Large intestine (tissue), 12 donors: ENCODE measurements at places on chromosomes 6 and 20.
A peak's percentile ranks its signal among the peaks of the same experiment; 100 is the strongest.

DNA sequence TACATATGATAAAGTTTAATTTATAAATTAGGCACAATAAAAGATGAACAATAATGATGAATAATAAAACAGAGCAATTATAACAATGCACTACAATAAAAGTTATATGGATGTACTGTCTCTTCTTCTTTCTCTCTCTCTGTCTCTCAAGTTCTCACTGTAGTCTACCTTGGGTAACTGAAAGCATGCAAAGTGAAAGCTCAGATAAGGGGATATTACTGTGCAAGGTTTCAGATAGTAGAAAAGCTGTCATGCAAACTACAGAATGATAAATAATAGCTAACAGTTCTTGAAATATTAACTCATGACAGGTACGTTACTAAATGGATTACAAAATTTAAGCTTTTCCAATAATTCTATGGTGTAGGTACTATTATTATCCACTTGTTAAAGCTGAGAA is 311.9 kb upstream of the PRDM1 start:
- DNase-seq, result no peak

DNA sequence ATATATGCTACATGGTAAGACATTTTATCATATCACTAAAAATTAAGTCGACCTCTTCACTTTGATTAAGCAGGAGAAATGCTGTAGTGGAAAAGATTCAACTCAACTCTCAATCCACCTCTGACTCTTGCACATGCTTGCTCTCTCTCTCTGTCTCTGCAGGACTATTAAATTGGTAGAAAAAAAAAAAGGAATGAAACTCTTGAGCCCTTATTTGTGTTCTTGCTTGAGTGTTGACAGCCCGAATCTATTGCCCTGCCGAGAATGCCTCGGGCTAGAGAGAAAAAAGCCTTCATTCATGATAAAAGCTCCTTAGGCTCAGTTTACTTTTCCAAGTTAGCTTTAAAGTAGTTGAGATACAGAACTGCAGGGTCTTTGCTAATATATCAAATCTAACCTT is 722.2 kb downstream of the PRKN start:
- DNase-seq, result no peak

DNA sequence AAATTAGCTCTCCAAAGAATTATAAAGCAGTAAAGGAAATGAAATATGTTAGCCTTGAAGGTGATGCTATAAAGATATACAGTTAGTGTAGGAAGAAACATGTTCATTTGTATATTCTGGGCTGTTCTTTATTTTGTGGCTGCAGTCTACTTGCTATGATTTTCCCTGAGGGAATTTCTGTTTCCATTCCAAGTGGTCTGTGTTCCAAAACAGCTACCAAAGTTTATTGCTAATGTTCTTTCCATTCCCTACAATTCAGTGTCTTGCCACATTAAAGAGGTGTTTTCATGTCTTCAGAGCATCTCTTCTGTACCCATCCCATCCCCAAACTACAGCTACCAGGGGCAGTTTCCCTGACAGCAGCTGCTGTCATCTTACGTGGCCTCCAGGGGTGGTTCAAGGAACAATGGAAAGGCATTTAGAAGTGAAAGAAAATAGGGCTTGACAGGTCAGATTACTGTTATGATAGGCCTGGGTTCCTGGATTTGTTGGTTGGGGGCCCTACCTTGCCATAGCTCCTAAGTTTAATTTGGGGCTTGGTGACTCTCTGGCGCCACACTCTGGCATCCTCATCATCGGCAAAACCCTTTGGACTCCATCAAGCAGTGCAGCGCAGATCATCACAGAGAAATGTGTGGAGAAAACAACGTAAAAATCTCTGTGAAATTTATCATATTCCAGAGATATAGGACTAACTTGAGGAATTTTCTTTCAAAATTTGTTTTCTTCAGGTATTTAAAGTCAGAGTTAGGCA is 33.8 kb upstream of the AIG1 start:
- no peak for DNase-seq

- DNase-seq, result no peak
Observed at GRCh38 chr6:14067656-14068055, 49.9 kb upstream of the CD83 start.

DNA sequence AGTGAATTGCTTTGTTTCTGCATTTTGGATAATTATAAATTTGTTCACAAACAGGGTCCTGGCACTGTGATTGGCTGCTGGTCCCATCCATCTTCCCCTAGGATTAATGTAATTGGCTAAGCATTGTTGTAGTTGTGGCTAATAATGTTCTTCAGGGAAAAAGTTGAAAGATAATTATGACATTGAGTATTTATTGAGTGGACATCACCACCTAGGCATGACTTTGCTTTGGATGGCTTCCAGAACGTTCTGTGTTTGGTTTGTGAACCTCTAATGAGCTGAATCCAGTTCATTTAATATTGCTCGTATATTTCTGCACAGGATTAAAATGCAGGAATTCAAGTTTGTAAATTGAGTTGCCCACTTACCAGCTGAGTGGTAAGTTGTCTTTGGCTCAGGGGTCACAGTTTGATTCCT is 55.1 kb downstream of the ARID1B start:
- DNase-seq, result no peak

DNA sequence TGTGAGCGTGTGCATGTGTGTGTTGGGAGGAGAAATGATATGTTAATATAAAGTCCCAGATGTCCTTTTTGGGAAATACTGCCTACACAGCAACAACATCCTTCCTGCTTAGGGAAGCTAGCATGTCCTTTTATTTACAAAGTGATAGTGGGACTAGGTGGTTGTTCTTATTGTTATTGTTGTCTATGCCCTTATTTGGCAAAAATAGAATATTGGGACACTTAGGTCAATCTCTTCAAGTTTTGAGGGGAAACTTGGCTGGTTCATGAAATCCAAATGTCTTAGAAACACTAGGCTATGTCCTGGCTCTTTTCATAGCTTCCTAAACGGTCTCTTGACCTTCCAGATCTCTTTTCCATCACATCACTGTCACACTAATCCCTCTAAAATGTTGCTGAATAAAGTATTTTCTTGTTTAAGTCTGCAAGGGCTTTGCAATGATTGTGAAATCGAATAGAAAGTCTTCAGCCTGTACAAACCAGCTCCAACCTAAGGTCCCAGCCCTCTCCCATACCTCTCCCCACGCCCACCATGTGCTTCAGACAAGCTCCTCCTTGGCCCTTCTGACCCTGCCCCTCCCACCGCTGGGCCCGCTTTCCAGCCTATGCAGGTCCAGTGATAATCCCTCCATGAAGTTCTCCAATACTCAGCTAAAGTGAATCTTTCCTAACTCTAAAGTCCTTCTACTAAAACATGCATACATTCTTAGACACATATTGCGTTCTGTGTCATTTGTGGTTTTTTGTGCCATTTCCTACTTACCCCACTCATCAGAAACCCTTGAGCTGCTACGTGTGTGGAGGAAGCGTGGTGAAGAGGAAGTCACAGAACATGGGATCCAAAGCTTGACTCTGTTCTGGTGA is 205.1 kb downstream of the LY86 start:
- no peak for DNase-seq

DNA sequence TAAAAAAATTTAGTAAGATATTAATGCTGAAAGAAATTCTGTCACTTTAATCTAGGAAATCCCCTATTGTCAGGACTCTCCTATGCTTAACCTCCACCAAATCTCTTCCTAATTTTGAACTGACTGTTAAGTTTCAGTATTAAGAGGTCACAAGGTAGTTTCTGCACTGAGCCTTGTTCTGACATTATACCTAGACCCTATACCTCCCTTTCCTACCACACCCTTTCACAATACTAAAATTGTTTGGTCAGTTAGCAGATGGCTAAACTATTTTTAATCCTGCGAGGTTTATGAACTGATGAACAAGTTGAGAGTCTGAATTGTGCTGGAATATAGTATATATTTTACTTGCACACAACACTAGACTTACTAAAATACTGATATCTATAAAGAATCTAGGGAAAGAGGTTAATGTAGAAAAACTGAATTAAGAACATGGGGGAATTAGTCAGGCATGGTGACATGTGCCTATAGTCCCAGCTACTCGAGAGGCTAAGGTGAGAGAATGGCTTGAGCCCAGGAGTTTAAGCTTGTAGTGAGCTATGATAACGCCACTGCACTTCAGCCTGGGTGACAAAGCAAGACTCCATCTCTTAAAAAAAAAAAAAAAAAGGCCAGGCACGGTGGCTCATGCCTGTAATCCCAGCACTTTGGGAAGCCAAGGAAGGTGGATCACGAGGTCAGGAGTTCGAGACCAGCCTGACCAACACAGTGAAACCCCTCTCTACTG is 51.5 kb downstream of the HBS1L start:
- no peak for DNase-seq

GRCh38 chr6:42028234-42029061 is 21.9 kb upstream of the TAF8 start:
- DNase-seq, result no peak

DNA sequence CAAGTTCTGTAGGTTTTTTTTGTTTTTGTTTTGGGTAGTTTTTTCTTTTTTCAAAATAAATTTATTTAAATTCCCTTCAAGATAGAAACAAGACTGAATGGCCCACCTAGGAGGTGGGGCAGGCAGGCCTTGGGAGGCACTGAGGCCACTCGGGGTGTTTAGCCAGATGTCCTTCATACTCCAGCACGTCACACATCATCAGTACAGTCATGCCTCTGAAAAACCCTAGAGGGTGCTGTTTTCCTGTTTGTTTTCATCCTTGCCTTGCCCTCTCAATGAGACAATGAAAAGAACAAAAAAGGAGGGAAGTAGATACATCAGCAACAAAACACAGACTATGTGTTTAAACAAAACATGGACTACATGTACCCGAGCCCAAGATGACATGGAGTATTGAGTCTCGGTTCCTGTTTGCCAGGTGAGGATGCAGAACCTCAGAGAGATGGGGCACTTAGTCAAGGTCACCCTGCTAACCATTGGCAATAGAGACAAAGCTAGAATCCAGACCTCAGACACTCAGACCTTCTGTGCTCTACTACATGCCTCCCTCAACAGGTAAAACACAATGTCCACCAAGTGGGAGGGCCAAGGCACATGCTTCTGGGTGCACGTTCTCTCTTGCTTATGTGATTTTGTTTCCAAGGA is 26.8 kb upstream of the CLIC5 start:
- peak; percentile 69 for DNase-seq

- DNase-seq, result no peak
Observed at GRCh38 chr6:165961233-165961632, 206.4 kb downstream of the TBXT start.

GRCh38 chr6:170135821-170136471 is 154.9 kb downstream of the DLL1 start:
- no peak for DNase-seq

DNA sequence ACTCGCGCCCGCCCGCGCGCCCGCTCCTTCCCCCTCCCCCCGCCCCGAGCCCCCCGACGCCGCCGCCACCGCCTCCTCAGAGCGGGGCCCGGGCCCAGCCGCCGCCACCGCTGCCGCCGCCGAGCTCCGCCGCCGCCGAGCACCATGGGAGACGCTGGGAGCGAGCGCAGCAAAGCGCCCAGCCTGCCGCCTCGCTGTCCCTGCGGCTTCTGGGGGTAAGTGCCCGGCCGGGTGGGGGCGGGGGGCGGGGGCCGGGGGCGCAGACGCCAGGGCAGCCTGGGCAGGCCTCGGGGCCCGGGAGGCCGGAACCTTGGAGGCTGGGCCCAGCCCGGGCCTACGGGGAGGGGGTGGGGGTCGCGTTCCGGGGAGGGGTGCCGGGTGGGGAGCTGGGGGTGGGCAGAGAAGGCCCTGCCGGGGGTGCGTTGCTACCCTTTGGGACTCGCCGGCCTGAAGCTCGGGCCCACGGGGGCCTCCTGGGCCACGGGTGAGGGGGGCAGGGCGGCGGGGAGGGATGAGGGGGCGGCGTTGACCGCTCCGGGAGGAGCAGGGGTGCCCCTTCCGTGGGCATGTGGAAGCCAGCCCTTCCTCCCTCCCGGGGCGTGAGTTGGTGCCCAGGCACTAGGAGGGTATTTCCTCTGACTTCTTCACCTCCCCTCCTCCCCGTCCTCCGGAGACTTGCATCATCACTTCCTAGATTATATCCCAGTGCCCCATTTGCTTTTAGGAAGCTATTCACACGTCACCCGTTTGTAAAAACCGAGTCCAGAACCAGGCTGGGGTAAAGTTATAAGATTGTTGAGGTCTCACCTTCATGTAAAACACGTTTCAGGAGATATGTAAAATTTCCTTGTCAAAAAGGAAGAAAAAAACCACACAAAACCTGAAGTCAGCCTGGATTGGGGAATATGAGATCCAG is 533 bp downstream of the ZFAND3 start:
- DNase-seq, result peak; percentile 79

GRCh38 chr6:33088258-33088930 is 12.6 kb downstream of the HLA-DPB1 start:
- DNase-seq, result no peak

DNA sequence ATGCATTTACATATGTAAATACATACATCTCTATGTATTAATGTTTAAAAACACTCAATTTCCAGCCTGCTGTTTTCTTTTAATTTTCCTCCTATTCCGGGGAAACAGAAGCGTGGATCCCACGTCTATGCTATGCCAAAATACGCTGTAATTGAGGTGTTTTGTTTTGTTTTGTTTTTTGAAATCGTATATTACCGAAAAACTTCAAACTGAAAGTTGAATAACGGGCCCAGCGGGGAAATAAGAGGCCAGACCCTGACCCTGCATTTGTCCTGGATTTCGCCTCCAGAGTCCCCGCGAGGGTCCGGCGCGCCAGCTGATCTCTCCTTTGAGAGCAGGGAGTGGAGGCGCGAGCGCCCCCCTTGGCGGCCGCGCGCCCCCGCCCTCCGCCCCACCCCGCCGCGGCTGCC is 355 bp upstream of the BMP2 start:
- DNase-seq, result no peak

GRCh38 chr6:7377961-7378360 is 11.6 kb downstream of the CAGE1 start:
- no peak for DNase-seq

DNA sequence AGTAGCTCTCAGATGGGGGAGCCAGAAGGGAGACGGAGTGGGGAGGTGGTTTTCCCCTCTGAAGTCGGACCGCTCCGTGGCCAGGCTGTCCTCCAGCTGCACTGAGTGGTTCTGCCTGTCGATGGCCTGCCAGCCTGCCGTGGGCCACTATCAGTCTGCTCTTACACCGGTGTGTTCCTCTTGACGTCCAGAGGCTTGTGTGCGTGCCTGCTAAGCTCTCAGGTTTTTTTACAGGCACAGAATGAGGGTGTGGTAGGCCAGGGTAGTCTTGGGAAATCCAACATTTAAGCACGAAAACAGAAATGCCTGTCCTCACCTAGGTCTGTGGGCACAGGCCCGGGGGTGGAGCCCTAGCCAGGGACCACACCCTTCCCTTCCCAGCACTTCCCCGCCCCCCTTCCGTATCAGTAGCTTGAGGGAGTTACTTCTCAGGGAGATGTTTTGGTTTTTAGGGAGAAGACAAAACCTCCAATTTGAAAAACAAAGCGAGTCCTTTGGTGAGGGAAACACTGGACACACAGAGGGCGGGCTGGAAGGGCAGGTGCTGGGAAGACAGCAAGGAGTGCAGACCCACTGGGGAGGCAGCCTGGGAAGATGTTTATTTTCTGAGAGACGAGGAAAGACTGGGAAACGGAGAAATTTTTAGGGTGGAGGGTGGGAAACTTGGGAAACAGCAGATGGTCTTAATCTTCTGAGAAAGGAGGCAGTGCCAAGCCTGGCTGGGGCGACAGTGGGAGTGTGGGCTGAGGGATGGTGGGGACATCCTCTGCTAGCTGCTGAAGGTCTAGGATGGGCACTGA is 106.5 kb downstream of the LY86 start:
- DNase-seq, result no peak
